PC-9 (cell line): ENCODE measurements at places on chromosomes 2 and 18. TPM values are rescaled to one million over a fixed set of nuclear protein-coding genes. Genes with fewer than 3 reads are reported as not detected.
A peak's percentile ranks its signal among the peaks of the same experiment; 100 is the strongest.

The ABCG8 gene
- not detected in 2 replicates for total RNA-seq

The ECEL1 gene
- not detected in 2 replicates for total RNA-seq

DNA sequence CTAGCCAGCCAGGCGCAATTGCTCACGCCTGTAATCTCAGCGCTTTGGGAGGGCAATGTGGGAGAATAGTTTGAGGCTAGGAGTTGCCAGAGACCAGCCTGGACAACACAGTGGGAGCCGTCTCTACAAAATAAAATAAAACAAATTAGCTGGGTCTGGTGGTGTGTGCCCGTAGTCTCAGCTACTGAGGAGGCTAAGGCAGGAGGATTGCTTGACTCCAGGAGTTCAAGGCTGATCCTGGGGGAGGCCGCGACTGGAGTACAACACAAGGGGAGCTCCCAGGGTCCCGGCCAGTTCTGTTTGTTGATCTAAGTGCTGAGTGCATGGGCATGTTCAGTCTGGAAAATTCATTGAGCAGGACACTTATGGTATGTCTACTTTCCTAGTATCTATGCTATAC is 2.6 kb downstream of the ST3GAL5 start:
- peaks cover 4% of the 10 kb centered on the region; the same call in 1 of the 2 replicates for H3K36me3 ChIP-seq
- no peaks in the 10 kb centered on the region for H3K27me3 ChIP-seq
- H3K27ac ChIP-seq = no peak overlapping the region
- peaks cover 35% of the 10 kb centered on the region for H3K4me1 ChIP-seq

GRCh38 chr18:60966876-60967275 is 366.4 kb upstream of the CDH20 start:
- H3K4me1 ChIP-seq = no peaks in the 10 kb centered on the region
- H3K4me3 ChIP-seq = no peak overlapping the region

GRCh38 chr2:219002395-219003266 is 9.4 kb upstream of the CRYBA2 start:
- peak; percentile 75 for DNase-seq
- H3K36me3 ChIP-seq = no peaks in the 10 kb centered on the region
- H3K27ac ChIP-seq = no peak overlapping the region
- H3K4me1 ChIP-seq = 0 out of 2 replicates have a peak, but pooled peaks cover 5% of the 10 kb centered on the region

- H3K4me3 ChIP-seq = no peak overlapping the region
- no peak for DNase-seq
- H3K4me1 ChIP-seq = peaks cover 35% of the 10 kb centered on the region
- H3K36me3 ChIP-seq = peaks cover 41% of the 10 kb centered on the region
- no peaks in the 10 kb centered on the region for H3K27me3 ChIP-seq
- H3K27ac ChIP-seq = peak overlapping the region; percentile 22; the same call in 1 of the 2 replicates
Observed at GRCh38 chr2:10658914-10659257, 30.9 kb downstream of the NOL10 start.

- H3K4me3 ChIP-seq = no peak overlapping the region
- H3K36me3 ChIP-seq = no peaks in the 10 kb centered on the region
- DNase-seq = no peak
- no peaks in the 10 kb centered on the region for H3K27me3 ChIP-seq
- H3K27ac ChIP-seq = no peak overlapping the region
- no peaks in the 10 kb centered on the region for H3K4me1 ChIP-seq
Observed at GRCh38 chr18:33212363-33212762, 228.2 kb downstream of the CCDC178 start.

- no peak overlapping the region for H3K27ac ChIP-seq
- H3K4me1 ChIP-seq = no peaks in the 10 kb centered on the region
- H3K27me3 ChIP-seq = no peaks in the 10 kb centered on the region
- DNase-seq = no peak
- H3K4me3 ChIP-seq = no peak overlapping the region
Observed at GRCh38 chr18:21099442-21099841, 12.2 kb downstream of the ROCK1 start.

- H3K4me1 ChIP-seq = no peaks in the 10 kb centered on the region
- H3K4me3 ChIP-seq = no peak overlapping the region
- H3K27ac ChIP-seq = no peak overlapping the region
Observed at GRCh38 chr2:152600051-152600657, 117.1 kb downstream of the PRPF40A start.
